ENCODE measurements at places on chromosomes 7 and 10.

DNA sequence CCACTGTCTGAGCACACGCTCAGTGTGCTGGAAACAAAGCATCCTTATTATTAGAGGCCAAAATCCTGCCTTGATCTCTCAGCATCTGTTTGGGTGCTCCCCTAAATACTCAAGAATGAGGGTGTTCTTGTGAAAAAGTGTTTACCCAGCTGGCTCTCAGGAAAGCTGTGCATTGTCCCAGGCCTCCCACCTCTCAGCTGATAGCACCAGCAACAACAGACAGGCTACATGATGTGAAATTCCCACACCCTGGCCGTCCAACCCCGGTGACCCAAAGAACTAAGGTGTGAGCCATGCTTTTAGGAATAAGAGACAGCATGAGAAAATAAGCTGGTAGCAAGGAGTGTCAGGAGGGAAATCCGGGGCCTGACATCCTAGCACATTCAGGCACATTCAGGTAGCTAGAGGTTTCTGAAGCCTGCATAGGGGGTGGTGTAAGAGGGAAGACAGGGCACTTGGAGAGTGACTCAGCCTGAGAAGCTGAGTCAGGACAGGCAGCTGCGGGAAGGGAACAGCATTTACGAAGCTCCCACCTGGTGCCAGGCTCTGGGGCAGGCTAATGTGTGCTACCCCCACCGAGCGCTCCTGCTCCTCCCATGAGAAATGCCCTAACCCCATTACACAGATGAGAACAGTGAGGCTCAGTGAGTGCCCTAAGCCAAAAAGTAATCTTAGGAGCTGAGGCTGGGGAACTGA is 205.6 kb downstream of the GRID1 start:
- no peak for ATAC-seq

GRCh38 chr10:115606086-115606485 is 512.9 kb downstream of the ATRNL1 start:
- no peak for ATAC-seq

- ATAC-seq: no peak
Measured at GRCh38 chr7:28239823-28240204, 59.2 kb upstream of the JAZF1 start.

DNA sequence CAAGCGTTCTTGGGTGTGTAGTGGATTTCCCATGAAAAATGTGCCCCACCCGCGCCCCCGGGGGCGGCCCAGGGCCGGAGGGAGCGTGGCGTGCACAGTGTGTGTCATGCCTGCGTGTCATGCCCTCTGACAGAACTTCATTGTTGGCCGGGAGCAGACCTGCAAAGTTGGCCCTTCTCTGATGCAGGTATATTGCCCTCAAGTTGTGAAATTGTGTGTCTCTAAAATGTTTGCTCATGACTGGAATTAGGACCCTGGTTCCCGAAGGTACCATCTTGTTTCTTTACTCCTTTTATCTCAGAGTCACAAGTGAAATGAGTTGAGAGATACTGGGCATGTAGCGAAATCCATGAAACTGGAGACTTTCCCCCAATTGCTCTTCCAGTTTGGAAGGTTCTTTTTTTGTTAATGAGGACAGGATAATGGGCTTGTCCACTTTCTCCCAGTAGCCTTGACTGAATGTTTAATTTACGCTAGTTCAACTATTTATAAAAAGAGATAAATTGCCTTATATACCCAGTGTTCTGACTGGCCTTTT is 26.2 kb downstream of the ADK start:
- ATAC-seq: peak; percentile 17

- no peak for ATAC-seq
Measured at GRCh38 chr7:128148676-128149075, 92.4 kb upstream of the LEP start.

GRCh38 chr10:78804411-78805032 is 264.2 kb upstream of the ZMIZ1 start:
- peak; percentile 37 for ATAC-seq

GRCh38 chr10:124647421-124648130 is 96.6 kb downstream of the FAM53B start:
- peak; percentile 63 for ATAC-seq

GRCh38 chr10:131737543-131738395 is 163.0 kb upstream of the PPP2R2D start:
- ATAC-seq: no peak

DNA sequence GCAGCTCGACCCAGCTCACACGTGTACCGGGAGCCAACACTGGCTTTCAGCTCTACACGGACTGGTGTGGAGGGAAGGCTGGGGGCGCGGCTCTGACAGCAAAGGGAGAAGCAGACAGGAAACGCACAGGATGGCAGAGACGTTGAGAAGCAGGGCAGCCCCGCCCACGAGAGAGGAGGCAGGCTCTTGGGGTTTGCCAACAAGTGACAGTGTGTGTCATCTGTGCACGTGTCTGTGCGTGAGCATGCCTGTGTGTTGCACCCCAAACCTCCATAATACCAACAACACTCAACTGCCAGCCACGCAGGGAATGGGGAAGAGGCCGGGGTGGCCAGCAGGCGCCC is 64.4 kb upstream of the PDGFA start:
- no peak for ATAC-seq

GRCh38 chr7:140537750-140538482 is 58.6 kb upstream of the MKRN1 start:
- no peak for ATAC-seq

- no peak for ATAC-seq
Measured at GRCh38 chr10:43524434-43525247, 49.8 kb downstream of the ZNF239 start.

GRCh38 chr10:110410329-110411046 is 87.2 kb upstream of the DUSP5 start:
- peak; percentile 66 for ATAC-seq

GRCh38 chr10:110861476-110861875 is 10.3 kb upstream of the PDCD4 start:
- ATAC-seq: no peak

- no peak for ATAC-seq
Measured at GRCh38 chr10:133124357-133125211, 35.4 kb upstream of the KNDC1 start.

GRCh38 chr7:159144758-159145489 is at the start of gene VIPR2:
TSS of gene VIPR2 (minus strand) at chr7:159144867. CDS start at chr7:159144771, 96 bp downstream.
- ATAC-seq: peak; percentile 69

DNA sequence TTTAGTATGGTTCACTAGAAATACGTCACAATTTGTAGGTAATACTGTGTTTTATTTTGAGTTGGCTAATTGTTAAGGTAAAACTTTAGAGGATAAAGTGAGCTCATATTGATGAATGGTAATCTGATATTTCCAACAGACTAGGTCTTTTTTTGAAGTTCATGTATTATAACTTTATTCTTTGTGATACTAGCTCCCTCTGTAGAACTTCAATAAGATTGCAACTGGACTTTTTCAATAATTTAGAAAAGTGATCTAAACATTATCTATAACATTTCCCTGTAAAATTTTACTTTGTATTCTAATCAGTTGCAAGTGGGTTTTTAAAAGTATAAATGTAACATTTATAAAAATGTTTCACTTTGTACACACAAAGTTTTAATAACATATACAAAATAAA is 83.5 kb downstream of the ADK start:
- no peak for ATAC-seq

- ATAC-seq: no peak
Measured at GRCh38 chr7:489876-490275, 29.8 kb downstream of the PDGFA start.

DNA sequence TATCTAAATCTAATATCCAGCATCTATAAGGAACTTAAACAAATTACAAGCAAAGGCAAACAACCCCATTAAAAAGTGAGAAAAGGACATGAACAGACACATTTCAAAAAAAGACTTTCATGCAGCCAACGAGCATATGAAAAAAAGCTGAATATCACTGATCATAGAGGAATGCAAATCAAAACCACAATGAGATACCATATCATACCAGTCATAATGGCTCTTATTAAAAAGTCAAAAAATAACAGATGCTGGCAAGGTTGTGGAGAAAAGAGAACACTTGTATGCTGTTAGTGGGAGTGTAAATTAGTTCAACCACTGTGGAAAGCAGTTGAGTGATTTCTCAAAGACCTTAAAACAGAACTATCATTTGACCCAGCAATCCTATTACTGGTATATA is 334.4 kb upstream of the CACNA2D1 start:
- no peak for ATAC-seq

DNA sequence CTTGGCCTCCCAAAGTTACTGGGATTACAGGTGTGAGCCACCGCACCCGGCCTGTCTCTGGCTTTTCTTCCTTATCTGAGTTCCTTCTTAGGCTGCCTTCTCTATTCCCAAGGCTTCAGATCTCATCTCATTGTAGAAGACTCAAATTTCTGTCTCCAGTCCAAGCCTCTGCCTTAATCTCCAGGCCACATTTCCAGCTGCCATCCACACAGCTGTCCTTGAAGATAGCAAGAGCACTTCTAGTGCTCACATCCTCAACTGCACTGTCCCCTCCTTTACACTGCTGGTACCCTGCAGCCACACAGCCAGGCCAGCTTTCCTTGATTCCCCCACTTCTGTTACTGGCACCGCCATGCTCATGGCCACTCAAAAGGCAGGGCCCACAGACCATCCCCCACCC is 35.6 kb downstream of the POLL start:
- no peak for ATAC-seq

- no peak for ATAC-seq
Measured at GRCh38 chr7:8637322-8637721, 203.9 kb downstream of the NXPH1 start.

- ATAC-seq: no peak
Measured at GRCh38 chr10:126253611-126253998, 134.7 kb downstream of the ADAM12 start.

- no peak for ATAC-seq
Measured at GRCh38 chr7:76409537-76409936, at the start of gene SSC4D. TSS of gene SSC4D (minus strand) at chr7:76409697. CDS start at chr7:76404439, 5,258 bp downstream.

- peak; percentile 1 for ATAC-seq
Measured at GRCh38 chr10:33334153-33334804, at the start of gene NRP1. TSS of gene NRP1 (minus strand) at chr10:33334667. CDS start at chr10:33334382, 285 bp downstream.
